ENCODE measurements at places on chromosomes 7 and 10.

GRCh38 chr7:98995523-98996149 lies 117.3 kb downstream of the TRRAP start:
- no peaks in the 10 kb centered on the region for H3K27me3 ChIP-seq
- H3K36me3 ChIP-seq = peaks cover 80% of the 10 kb centered on the region
- DNase-seq = no peak
- no peak overlapping the region for H3K27ac ChIP-seq

DNA sequence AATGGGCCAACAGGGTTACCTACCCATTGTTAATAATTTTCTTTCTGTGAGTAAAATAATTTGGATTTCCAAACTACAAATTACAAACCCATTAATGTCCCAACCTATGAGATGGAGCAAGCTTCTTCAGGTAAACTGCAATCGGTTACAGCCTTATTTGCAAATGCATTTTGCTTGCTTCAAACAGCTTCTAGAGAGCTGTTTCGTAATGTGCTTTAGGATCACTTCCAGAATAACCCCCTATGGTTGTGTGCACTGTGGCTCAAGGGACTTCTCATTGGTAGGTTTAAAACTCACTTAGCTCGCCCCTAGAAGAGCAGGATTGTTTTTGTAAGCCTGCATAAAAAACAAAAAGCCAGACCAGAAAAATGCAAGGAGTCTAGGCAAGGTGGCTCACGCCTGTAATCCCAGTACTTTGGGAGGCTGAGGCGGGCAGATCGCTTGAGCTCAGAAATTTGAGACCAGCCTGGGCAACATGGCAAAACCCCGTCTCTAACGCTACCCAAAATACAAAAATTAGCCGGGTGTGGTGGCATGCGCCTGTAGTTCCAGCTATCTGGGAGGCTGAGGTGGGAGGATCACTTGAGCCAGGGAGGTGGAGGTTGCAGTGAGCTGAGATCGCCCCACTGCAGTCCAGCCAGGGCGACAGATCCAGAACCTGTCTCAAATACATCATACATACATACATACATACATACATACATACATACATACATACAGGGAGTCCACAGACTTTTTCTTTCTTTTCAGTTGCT lies 3.3 kb upstream of the MAP3K8 start:
- DNase-seq = no peak
- H3K27ac ChIP-seq = no peak overlapping the region
- H3K27me3 ChIP-seq = no peaks in the 10 kb centered on the region
- H3K4me3 ChIP-seq = no peak overlapping the region
- no peaks in the 10 kb centered on the region for H3K36me3 ChIP-seq

GRCh38 chr10:580778-581177 lies 108.7 kb downstream of the DIP2C start:
- peak; percentile 97 for DNase-seq
- H3K4me1 ChIP-seq = peaks cover 13% of the 10 kb centered on the region
- H3K4me3 ChIP-seq = no peak overlapping the region
- H3K27ac ChIP-seq = peak overlapping the region; percentile 59

DNA sequence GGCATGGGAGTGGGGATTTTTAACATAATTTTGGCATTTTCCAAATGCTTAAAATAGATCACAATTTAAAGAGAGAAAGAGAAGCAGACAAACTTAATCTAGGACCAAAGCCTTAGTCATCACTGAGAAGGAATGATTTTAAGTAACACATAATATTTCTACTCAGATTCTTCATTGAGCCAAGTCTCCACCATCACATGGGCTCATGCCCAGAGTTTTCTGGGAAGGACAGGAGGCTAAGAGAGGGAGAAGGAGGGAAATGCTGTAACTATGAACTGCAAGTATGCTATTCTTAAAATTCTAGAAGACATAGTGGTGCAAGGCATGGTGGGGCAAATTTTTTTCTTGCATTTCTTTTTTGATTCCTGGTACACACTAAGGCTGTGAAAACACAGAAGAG lies 23.8 kb upstream of the UBE2D1 start:
- H3K27ac ChIP-seq = no peak overlapping the region
- H3K36me3 ChIP-seq = no peaks in the 10 kb centered on the region
- no peaks in the 10 kb centered on the region for H3K4me1 ChIP-seq
- no peak overlapping the region for H3K4me3 ChIP-seq
- H3K27me3 ChIP-seq = peaks cover 7% of the 10 kb centered on the region
- DNase-seq = no peak

GRCh38 chr7:2417981-2418481 lies 14.6 kb downstream of the CHST12 start:
- H3K4me3 ChIP-seq = no peak overlapping the region
- peak; percentile 36 for DNase-seq
- no peaks in the 10 kb centered on the region for H3K27me3 ChIP-seq
- H3K27ac ChIP-seq = no peak overlapping the region

- H3K4me1 ChIP-seq = no peaks in the 10 kb centered on the region
- H3K36me3 ChIP-seq = no peaks in the 10 kb centered on the region
- H3K27me3 ChIP-seq = no peaks in the 10 kb centered on the region
- no peak overlapping the region for H3K27ac ChIP-seq
Observed at GRCh38 chr10:59688921-59689351, 20.7 kb downstream of the SLC16A9 start.

GRCh38 chr10:97230146-97230545 lies 44.4 kb upstream of the SLIT1 start:
- no peak overlapping the region for H3K27ac ChIP-seq
- DNase-seq = peak; percentile 68
- H3K27me3 ChIP-seq = no peaks in the 10 kb centered on the region
- no peak overlapping the region for H3K4me3 ChIP-seq
- peaks cover 3% of the 10 kb centered on the region for H3K4me1 ChIP-seq

GRCh38 chr10:3107426-3107961 lies 40.1 kb downstream of the PFKP start:
- no peak overlapping the region for H3K4me3 ChIP-seq
- H3K27ac ChIP-seq = peak overlapping the region; percentile 77
- H3K4me1 ChIP-seq = peaks cover 11% of the 10 kb centered on the region
- no peaks in the 10 kb centered on the region for H3K27me3 ChIP-seq
- peaks cover 72% of the 10 kb centered on the region for H3K36me3 ChIP-seq

DNA sequence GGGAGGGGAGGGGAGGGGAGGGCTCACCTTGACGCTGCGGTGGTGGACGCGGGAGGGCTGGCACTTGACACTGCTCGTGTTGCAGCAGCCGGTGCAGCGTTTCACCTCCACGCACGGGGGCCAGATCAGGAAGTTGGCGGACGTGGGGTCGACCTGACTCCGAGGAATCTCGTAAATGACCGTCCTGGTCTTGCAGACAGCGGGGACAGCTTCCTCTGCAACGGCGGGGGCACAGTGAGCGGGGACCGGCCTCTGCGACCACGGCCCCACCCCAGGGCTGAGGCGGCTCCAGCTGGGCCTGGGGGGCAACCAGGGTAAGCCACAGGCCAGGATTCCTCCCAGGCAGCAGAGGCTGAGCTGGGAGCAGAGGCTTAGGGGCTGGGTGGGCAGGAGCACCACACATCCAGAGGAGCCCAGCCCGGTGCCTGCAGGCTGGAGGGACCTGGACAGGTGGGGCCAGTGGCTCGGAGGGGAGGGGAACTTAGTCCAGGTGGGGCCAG lies 8.8 kb downstream of the PDGFA start:
- no peak overlapping the region for H3K4me3 ChIP-seq
- H3K4me1 ChIP-seq = peaks cover 2% of the 10 kb centered on the region
- 0 out of 2 replicates have a peak, but pooled peaks cover 4% of the 10 kb centered on the region for H3K36me3 ChIP-seq
- H3K27ac ChIP-seq = no peak overlapping the region
- no peak for DNase-seq

DNA sequence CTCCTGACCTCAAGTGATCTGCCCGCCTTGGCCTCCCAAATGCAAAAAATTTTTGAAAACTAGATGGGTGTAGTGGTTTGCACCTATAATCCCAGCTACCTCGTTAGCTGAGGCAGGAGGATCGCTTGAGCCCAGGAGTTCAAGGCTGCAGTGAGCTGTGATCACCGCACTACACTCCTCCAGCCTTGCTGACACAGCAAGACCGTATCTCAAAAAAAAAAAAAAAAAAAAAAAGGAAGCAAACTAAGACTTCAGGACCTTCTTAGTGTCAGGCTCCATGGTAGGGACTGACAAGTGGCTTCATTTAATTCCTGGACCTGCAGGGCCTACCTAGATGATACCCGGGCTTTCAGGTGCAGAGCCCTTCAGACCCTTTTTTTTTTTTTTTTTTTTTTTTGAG lies 2.5 kb downstream of the POP7 start:
- peaks cover 4% of the 10 kb centered on the region for H3K4me1 ChIP-seq
- no peak for DNase-seq
- no peaks in the 10 kb centered on the region for H3K36me3 ChIP-seq
- H3K27ac ChIP-seq = no peak overlapping the region

DNA sequence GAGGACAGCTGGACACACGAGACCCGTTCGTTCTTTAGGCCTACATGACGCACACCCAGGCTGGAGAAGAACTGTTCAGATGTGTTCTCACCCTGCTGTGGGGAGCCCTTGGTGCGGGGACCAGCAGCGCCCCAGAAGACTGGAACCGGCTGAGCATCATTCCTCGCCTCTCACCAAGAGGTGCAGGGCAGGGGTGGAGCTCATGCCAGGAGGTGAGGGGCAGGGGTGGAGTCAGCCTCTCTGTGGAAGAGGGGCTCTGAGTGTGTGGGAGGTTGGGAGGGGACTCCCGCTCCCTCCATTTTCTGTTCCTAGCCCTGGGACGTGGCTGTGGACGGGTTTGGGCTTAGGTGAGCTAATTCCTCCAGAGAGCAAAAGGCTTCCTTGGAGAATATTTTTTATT lies 66.0 kb upstream of the SHH start:
- no peaks in the 10 kb centered on the region for H3K36me3 ChIP-seq
- DNase-seq = no peak
- peaks cover 7% of the 10 kb centered on the region for H3K4me1 ChIP-seq
- no peaks in the 10 kb centered on the region for H3K27me3 ChIP-seq
- H3K4me3 ChIP-seq = no peak overlapping the region

DNA sequence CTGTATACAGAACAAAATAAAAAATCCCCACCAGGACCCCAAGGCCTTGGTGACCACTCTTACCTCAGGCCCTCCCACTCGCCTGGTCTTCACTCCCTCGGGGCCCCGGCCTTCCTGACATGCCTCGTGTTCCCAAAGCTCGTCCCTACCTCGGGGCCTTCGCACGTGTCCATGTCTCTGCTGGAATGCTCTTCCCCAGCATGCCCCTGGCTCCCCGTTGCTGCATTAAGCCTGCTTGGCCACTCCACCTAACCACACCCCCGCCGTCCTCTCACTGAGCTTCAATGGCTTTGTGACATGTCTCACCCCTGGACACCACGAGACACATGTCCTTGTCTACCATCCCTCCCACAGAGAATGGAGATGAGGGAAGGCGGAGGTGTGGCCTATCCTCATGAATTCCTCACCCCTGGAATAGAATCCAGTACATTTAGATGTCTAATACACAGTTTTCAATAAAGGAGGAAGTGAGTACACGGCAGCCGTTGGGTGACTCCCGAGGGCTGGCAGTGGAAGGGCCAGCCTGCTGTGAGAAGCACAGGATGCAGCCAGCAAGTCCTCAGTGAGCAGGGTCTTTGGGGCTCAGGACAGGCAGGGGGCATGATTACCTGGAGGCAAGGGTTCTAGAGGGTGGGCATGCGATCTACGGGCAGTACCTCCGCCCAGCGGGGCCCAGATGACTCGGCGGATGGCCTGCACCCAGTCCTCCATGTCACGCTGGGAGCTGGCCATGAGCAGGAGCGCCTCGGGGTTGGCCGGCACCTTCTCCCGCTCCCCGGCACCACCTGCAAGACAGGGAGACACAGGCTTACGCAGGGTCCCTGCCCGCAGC lies 125.7 kb downstream of the ARHGAP22 start:
- no peak overlapping the region for H3K4me3 ChIP-seq
- no peak for DNase-seq
- H3K27ac ChIP-seq = no peak overlapping the region
- H3K36me3 ChIP-seq = peaks cover 5% of the 10 kb centered on the region
- H3K4me1 ChIP-seq = no peaks in the 10 kb centered on the region
- H3K27me3 ChIP-seq = no peaks in the 10 kb centered on the region

DNA sequence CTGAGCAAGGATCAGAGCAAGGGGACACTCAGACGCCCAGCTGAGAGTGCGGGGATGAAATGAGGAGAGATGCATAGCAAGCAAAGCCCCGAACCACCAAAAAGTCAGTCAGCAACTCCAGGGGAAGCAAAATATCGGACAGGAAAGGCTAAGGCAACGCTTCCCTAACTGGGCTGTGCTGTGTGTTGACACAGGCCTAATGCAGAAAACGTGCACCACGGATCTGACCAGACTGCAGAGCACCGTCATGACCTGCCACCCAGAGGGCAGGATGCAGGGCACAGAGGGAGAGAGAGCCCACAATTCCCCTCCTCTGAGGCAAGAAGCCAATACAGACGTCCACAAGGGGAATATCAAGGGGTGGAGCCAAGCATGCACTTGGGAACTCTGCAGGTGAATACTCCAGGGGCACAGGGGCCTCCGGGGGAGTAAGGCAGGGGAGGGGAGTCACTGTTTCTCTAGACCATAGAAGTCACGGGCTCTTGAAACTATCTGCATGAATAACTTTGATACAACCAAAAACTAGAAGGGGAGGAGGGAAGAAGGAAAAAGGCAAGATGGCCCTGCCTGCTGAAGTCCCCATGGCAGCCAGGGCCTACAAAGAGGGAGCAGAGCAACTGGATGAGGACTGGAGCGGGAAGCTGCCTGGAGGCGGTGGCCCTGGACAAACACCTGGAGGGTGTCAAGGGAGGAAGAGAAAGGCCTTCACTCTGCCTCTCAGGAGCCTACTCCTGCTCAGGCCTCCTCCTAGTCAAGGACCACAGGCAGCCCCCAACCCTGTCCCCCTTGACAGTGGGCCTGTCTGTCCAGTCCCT lies 26.2 kb downstream of the GRID1 start:
- H3K27ac ChIP-seq = no peak overlapping the region
- H3K4me1 ChIP-seq = no peaks in the 10 kb centered on the region
- H3K27me3 ChIP-seq = peaks cover 15% of the 10 kb centered on the region

DNA sequence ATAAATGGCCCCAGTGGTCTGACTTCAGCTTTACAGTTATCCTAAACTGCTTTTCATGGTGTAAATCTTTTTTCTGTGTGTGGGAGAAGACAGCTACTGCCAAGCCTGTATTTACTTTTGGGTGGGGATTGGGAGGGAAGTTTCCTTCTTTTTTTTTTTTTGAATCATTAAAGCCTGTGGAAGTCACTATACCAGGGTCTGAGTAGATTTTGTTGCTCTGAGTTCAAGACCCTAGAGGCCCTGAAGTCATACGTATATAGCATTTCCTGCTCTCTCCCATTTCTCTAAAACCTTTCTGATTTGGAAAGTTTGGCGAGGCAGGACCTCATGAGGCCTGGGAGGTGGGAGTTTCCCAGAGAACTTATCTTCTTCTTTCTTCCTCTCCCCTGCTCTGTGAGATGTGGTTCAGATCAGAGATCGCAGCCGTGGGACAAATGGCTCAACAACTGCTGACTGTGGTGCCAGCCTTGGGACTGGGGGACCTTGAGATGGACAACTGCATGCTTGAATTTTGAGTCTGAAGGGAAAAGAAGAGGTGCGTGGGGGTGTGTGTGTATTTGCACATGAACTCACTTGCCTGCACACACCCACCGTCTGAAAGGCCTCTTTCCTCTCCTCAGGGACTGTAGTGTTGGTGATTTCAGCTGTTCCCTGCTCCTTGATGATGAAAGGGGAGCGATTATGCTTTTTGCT lies 18.1 kb downstream of the LRMDA start:
- H3K27me3 ChIP-seq = peaks cover 5% of the 10 kb centered on the region
- H3K4me3 ChIP-seq = no peak overlapping the region
- no peak for DNase-seq
- no peaks in the 10 kb centered on the region for H3K36me3 ChIP-seq
- H3K27ac ChIP-seq = no peak overlapping the region

Measured in IMR-90 (cell line).